ENCODE measurements at places on chromosomes 12 and 14.
A peak's percentile ranks its signal among the peaks of the same experiment; 100 is the strongest.

GRCh38 chr12:19683178-19683927 lies 244.1 kb downstream of the AEBP2 start:
- no peak for DNase-seq

DNA sequence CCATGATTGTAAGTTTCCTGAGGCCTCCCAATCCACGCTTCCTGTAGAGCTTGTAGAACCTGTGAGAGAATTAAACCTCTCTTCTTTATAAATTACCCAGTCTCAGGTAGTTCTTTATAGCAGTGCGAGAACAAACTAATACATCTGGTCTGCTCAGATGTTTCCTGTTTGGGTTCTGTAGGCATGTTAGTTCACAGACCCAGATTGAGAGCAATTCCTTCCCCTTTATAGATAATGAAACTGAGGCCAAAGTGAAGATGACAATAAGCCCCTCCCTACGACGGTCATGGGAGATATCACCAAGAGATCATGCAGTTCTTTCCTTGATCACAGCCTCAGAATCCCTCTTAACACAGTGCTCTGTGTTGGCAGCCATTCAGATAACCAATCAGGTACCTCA lies 76.5 kb upstream of the CLMN start:
- no peak for DNase-seq

DNA sequence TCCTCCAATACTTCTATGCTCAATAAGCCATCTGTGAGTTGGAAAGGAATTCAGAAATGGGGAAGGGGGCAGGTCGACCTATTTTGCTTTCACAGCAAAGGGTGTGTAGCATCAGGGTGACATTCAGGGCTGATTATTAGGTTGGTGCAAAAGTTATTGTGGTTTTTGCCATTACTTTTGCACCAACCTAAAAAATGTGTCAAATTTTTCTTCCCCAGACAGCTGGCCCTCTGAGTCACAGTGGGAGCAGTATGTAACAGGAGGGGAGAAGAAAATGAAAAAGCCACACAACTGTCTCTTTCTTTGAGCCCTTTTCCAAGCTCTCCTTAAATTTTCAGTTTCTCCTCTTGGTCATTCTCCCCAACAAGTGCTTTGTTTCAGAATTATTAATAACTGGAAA lies 47.1 kb upstream of the GZMB start:
- no peak for DNase-seq

DNA sequence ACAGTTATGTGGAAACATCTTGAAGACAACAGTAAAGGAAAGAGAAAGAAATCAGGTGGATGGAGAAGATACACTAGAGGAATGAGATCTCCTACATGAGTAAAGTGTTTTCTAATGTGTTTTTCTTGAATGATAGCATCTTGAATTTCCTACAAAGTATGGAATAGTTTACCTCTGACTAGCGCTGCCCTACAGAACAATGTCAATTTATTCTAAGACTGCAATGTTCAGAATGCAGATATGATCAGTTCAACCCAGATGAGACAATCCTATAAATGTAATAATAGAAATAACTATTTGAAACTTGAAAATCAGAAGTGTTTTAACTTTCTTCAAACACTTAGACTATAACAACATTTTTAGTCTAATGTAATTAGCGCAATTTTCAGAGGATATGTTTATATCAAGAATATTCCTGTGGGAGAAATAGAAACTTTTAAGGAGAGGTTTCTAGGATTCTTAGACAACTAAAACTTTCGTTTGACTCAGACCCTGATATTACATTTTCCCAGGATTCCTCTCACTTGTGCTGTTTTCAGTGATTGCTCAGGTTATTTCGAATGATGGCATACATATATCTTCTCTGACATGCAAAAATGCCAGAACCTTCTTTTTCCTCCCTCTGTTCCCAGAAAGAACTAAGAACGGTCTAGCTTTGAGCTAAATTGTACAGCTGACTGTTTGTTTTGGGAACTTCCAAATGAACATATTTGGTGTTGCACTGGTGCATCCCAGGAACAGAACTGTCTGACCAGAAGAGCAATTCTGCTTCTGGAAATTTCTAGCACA lies 1017.4 kb downstream of the DIO2 start:
- DNase-seq, result no peak

DNA sequence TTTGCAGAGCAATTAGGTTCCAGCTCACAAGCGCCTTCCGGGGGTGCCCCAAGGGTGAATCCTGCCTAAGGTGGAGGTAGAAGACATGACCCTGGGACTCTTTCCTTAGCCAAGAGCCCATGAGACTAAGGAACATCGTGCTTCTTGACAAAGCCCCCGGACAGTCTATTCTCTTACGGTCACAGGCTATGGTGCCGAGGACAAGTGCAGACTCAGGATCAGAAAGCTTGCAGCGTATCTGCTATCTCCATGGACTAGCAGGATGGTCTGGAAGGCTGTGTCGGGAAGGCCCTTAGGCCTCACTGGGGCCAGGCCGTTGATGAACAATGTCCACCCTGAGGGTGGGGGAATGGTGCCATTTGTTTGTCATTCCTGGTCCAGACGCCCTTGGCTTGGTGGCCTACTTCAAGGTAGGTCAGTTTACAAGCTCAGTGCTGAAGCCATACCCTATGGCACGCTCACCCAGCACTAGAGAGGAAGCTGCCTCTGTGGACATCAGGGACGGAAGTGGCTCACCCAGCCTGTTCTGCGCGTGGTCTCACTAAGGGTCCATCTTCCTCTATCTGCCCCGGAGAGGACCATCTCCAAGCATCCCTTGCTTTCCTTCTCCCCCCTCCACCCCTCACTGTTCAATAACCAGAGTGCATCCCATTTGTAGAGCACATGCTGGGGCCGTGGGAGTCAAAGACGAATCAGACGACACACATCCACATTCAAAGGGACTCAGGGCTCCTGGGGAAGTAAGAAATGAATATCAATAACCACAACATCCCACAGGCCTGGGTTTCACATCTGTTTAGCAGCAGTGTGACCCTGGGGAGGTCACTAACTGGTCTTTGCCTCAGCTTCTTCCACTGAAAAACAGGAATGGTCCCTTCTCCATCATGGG lies 45.0 kb upstream of the IQSEC3 start:
- peak; percentile 6 for DNase-seq

GRCh38 chr12:53223389-53224060 lies 8.5 kb downstream of the RARG start:
- DNase-seq, result no peak

DNA sequence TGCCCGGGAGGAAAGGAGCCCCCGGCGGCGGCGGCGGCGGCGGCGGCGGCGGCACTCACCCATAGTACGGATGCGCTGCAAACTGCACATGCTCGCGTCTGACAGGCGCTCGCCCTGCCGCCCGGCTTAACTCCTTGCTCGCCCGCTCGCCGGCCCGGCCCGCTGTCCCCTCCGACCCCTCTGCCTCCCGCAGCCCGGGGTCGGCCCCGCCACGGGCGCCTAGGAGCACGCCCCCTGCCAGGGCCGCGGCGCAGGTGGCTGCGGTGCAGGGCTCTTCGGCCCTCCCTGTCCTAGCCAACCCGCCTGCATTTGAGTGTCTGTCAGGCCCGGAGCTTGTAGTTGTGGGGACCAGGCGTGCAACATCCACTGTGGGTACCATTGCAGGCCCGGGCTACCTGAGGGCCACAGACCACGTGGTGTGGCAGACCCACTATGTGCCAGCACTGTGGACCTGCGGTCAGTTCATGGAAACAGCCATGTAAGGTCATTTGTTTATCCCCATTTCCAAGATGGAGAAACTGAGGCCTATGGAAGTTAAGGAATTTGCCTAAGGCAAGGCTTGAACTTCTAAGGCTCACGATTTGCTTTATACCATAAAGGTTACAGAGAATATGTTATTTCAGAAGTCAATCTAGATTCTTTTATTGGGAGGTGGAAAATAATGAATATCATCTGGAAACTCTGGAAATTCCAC lies 17.6 kb upstream of the PLEKHH1 start:
- DNase-seq, result no peak

DNA sequence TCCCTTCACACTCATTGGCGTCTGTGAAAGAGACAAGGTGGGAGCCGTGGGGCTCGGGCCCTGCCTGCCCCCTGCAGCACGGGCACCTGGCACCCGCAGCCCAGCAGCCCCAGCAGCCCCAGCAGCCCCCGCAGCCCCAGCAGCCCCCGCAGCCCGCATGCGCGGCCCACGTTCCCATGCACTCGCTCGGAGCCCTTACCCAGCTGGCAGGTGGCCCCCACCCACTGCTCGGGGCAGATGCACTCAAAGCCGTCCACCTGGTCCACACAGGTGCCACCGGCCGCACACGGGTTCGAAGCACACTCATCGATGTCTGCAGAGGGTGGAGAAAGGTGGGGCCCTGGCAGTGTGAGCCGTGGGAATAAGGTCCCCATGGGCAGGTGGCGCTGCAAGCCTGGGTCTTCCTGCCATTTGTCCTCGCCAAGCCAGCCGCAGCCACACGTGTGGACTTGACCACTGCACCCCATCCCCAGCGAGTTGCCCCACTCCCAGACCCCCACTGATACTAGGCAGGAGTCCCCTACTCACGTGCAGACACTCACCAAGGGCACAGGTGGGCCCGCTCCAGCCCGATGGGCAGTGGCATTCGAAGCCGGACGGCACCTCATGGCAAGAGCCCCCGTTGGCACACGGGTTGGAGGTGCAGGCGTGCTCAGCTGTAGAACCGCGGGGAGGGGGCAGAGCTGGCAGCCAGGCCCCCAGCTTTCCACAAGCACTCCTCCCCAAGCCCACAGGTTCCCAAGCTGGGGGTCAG lies 17.3 kb downstream of the JAG2 start:
- DNase-seq, result no peak

DNA sequence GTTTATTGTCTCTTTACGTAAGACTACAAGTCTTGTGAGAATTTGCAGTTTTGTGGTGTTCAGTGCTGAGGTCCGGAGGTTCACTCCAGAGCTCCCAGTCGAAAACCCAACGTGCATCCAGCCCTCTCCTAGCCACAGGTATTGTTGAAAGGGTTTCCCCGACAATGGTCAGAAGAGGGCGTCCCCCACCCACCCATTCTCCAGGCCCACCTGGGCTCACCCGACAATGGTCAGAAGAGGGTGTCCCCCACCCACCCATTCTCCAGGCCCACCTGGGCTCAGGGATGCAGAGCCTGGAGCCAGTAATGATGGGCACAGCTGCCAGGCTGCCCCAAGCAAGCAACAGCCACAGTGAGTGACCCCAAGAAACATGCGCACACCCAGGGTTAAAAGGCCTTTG lies 126.8 kb upstream of the EVL start:
- no peak for DNase-seq

DNA sequence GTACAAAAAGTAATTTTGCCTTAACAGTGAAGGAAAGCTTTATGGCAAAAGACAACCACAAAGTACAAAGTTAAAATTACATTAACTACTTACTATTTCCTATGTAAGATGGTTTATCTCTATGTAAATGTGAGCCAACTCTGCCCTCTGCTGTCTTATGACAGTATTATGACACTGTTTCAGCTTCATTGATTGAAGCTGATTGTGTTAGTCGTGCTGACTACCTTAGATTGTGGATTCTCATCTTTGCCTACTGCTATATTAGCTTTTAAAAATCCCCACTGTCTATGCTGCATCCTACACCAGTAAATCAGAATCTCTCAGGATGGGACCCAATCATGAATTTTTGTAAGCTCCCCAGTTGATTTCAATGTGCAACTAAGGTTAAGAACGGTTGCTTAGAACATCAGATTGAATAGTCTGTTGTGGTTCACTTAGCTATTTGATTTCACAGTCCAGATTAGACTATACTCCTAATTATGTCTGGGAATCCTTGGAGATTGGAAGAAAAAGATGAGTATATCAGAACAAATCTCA lies 12.2 kb upstream of the SPTB start:
- no peak for DNase-seq

- DNase-seq, result no peak
Observed at GRCh38 chr14:101020834-101021370, 117.4 kb upstream of the RTL1 start.

GRCh38 chr12:108547686-108548085 lies 13.3 kb downstream of the SART3 start:
- DNase-seq, result no peak

DNA sequence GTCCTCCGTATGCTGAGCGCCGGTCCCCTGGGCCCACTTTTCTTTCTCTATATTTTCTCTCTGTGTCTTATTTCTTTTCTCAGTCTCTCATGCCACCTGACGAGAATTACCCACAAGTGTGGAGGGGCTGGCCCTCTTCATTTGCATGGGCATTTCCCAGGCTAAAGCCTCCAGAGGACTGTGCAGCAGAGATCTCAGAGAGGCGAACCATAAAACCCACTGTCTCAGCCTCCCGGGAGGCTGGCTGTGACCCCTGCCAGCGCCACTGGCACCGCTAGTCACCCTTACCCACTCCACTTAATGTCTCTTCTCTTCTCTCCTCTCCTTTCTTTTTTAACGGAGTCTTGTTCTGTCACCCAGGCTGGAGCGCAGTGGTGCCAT lies 7.1 kb upstream of the SERPINA9 start:
- no peak for DNase-seq

GRCh38 chr12:86623267-86623666 lies 367.1 kb upstream of the MGAT4C start:
- DNase-seq, result no peak

- DNase-seq, result peak; percentile 37
Observed at GRCh38 chr12:125185740-125186470, 120.7 kb downstream of the AACS start.

DNA sequence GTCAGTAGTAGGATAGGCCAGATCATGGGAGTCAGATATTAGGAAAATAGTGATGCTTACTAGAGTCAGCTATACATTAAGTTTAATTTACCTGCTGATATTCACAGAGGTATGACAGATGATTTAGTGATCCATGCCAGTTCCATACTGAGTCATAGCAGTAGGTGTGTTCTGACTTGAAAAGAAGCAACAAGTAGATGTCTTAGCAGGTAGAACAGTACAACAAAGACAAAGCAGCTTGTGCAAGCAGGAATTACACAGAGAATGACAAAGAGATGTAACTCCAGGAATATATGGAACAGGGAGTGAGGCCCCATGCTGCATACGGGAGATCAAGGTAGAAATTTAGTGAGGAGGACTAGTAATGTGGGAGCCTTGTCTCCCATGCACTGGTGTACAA lies 556.9 kb downstream of the SLC16A7 start:
- DNase-seq, result no peak

DNA sequence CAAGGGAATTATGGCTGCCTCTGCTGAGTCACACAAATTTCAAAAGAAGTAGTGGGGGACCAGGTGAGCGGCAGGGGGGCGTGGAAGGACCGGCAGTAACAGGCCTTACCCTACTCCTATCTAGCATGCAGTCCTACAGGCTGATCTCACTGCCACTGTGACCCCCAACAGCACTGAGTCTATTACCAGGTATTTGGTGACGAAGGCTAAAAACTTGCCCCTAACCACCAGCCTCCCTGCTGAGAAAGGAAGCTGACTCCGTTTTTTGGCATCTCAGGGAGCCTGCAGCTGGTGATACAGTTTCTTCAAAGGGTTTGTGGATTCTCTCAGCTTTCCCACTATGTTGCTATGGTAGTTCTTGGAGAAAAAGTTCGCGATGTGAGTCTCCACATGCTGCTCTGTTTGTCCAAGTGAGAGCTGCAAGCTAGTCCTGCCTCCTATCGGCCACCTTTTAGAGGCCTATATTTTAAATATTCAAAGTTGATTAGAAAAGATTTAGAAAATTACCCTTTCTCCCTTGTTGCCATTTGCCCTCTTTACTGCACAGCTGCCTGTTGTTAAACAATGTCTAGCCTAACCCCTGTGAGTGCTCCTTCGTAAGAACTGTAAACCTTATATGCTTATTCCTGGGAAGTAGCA lies 57.1 kb upstream of the SLCO1B1 start:
- DNase-seq, result no peak

Measured in stimulated activated CD8-positive, alpha-beta memory T cell treated with anti-CD3 and anti-CD28 coated beads, Interleukin-2, amount 100 ng/mL, for 48 hours (primary cell).